Stimulated activated CD4-positive, alpha-beta T cell treated with anti-CD3 and anti-CD28 coated beads, Interleukin-12 subunit alpha, Interleukin-12 subunit beta, amount 100 ng/mL, for 48 hours (primary cell): ENCODE measurements at places on chromosomes 5 and 9.

DNA sequence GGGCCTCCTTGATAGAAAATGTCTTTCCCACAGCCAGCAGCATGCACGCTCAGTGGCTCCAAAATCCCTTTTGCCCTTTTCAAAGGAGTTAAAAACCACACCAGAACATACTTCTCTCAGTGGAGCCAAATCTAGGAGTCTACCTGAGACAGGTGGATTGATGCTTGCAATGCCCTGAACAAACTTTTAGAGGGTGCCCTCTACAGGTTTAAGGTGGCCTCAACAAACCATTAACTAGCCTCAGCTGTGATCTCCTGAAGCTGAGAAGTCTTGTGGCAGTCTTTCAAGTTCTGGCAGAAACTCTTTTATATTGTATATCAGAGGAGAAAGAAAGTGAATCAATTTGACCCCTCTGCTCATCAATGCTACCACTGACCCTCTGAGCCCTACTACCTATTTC is 125.4 kb downstream of the MED27 start:
- DNase-seq = no peak

GRCh38 chr5:14748180-14748900 is 83.8 kb downstream of the OTULIN start:
- no peak for DNase-seq

DNA sequence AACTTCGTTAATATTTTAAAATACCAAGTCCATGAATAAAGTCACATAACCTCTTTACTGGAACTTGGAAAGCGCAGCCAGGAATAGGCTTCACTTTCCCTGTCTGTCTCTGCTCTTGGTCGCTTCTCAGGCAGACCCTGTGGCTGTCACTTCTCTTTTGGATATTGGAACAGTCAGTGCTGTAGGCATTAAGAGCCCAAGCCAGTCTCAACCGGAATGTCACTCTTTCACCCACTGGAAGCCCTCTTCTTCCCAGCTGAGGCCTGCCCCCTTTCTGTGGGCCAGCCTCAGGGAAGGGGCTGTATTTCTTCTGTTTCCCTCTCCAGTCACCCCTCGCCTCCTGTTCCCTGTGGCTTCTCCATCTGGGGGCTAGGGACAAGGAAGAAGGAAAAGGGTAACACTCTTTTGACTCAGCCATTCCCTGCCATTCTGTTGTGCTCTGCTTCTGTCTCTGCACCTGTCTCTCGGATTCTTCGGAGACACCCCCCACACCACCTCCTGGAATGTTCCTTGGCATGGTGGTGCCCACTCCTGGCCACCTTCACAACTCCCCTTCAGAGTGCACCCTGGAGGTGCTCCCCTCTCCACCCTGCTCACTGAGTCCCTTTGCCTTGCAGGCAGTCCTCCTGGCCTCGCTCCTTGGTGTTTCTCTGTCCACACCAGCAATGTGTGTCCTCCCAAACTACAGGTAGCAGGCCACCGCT is 103.4 kb downstream of the TRIO start:
- no peak for DNase-seq

DNA sequence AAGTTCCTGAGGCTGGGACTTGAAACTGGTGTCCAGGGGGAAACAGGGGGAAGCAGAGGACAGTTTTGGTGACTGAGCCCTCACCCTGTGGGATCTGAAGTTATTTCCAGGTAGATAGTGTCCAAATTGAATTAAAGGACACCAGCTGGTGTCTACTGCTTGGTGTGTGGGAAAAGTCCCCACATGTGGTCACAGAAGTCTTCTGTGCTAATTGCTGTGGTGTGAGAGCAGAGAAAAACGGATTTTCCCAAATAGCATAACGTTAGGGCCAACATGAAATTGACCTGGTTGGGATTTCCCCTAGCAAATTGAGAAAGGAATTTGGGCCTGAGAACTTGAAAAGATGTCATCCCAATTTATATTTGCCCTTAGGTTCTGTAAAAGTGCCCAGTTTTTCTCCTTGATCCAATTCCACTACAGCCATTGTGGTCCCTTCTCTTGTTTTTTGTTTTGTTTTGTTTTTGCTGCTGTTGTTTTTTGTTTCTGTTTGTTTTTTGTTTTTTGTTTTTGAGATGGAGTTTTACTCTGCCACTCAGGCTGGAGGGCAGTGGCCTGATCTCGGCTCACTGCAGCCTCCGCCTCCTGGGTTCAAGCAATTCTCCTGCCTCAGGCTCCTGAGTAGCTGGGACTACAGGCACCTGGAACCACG is 5.6 kb upstream of the STARD4 start:
- DNase-seq = no peak

DNA sequence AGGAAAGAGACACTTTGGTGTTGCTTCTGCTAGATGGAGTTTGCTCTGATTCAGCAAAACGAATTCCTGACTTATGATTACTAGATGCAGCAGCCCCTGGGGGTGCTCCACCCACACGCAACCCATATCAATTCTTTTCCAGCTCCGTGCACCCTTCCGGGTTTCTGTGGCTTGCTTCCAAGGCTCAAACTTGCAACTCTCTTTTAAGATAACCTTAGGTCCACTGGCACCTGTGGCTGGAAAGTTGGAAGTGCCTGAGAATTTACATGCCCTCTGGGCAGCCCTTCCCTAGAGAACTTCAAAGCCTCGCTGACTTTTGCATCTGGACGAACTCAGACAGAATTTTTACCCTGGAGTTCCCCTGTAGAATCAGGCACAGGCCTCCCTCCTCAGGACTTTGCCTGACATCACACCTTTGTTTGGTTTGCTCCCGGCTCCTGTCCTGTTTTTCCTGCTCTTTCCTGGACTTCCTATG is 224.9 kb downstream of the SNX18 start:
- no peak for DNase-seq

DNA sequence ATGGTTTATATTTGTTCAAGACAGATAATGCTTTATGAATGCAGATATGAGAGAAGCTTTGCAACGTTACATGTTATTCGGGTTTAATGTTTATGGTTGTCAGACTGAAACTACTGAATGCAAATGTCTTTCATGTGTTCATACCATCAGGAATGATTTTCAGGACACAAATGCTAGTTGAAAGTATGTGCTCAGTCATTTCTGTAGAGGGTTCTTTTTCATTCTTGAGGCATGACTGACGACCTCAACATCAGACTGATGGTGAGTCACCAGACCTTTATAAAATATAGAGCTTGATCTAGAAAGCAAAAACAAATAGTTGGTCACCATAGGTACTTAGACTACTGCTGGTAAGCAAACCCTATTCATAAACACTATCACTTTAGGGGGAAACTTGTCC is 287.3 kb upstream of the NUDT12 start:
- DNase-seq = no peak

DNA sequence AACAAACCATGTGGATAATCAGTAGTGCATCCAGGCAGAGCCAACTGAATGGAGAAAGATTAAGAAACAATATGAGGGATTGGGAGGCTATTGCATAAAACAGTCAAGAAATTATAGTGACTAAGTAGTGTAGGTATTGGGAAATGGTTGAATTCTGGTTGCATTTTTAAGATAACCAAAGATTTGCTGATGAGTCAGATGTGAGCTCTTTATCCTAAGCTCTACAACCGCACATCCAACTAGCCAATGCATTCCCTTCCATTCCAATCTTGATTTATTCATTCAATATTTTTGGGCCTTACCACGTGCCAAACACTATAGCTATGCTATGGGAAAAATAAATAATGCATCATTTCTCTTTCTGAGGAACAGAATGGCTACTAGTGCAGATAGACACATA is 524.5 kb upstream of the RGMB start:
- DNase-seq = no peak

GRCh38 chr9:4686112-4686511 is 6.7 kb downstream of the CDC37L1 start:
- no peak for DNase-seq

- DNase-seq = no peak
Observed at GRCh38 chr9:119667163-119667562, 297.9 kb upstream of the BRINP1 start.

- DNase-seq = no peak
Observed at GRCh38 chr5:318341-318897, 3.1 kb upstream of the AHRR start.

DNA sequence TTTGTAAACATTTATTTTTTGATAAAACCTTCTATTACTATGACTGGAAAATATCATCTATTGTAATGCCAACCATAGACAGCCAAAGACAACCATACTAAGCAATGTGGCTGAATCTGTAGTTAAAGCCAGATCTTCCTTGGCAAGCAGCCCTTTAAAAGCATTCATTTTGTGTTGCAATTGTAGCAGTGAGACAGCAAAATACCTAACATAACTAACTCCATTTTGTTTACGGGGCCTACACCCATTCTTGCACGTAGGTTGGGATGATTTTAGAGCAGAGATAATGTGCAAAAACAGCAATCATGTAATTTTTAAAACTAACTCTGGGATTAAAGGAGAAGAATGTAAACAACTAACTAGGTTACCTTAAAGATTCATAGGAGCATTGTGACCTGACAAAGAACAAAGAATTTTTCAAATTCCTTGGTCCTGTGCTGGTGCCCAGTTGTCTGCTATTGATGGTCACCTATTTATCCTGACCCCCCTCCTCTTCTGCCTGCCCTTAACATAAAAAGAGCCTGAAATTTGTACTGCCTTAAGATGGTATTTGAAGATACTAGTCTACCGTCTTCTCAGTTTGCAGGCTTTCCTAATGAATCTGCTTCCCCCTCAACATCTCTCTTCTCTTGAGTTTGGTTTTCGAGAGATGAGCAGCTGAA is 10.6 kb downstream of the IFNA1 start:
- no peak for DNase-seq

DNA sequence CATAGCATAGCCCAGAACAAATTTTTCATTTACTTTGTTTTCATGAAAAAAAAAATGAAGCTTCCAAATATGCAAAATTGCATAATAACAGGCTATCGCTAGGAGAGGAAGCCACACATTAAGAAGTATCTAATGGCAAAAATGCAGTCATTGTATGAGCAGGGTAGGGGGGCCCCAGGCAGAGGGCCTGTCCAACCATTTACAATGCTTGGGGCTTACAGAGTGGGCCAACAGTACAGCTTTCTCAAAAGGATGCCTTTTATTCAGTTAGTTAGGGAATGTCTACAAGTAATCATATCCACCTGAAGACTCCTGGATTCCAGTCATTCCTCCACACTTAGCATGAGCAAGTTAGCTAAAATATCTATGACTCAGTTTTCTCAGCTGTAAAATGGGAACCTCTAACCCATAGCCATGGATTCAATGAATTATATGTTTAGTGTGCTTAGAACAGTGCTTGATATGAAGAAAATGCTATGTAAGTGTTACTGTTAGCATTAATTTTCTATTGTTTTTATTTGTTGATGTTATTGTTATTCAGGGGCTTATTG is 117.7 kb downstream of the GAS1 start:
- DNase-seq = no peak

DNA sequence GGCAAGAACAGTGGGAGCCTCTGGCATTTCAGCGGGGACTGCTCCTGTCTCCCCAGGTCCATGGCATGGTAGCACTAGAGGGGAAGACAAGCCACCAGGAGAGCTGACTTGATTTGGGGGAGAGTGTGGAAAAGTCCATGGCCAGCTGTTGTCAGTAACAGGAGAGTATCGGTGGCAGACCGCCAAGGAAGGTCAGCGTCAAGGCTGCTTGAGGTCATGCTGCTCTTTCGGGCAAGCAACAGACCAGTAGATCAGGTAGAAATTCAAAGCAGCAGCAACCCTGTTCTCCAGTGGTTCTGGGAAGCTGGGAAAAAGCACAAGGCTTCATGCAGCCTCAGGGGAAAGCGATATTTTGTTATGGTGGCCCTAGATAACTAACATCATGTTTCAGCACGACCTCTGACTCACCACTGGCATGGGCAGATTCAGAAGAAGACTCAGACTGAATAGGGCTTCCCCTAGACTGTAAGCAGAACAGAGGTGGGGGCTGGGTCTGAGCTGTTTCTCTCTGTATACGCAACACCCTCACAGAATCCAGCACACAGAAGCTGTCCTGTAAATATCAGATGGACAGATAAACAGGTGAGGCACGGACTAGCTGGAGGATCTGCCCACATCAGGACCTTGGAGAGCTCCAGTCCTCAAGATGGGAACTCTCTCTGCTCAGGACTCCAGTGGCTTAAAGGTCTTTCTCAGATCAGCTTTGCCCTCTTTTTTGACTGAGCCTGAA is 35.2 kb upstream of the PLEKHG4B start:
- no peak for DNase-seq

GRCh38 chr5:83124593-83124992 is 47.2 kb downstream of the XRCC4 start:
- DNase-seq = no peak

- no peak for DNase-seq
Observed at GRCh38 chr5:135535820-135536801, at the start of gene NEUROG1. Gene NEUROG1, minus strand, starts transcription at chr5:135535964. Its CDS starts 274 bp downstream, at chr5:135535690.

GRCh38 chr9:81693671-81694378 is 4.5 kb upstream of the TLE1 start:
- DNase-seq = no peak

DNA sequence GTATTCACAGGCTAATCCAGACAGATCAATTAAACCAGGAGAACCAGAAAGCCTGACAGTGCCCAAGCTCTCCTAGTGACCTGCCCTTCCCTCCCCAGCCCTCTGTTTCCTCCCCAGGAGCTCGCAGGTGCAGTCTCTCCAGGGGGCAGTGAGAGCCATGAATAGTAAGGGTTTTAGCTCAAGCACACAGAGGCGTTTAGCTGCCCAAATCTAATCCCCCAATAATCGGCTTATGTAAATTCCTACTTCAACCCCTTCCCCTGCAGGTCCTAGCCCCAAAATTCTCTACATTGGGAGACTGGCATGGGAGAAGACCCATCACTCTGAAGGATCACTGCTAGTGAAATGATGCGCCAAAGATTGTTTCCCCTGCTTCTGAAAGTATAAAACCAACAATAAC is 10.5 kb upstream of the TAL2 start:
- DNase-seq = no peak

DNA sequence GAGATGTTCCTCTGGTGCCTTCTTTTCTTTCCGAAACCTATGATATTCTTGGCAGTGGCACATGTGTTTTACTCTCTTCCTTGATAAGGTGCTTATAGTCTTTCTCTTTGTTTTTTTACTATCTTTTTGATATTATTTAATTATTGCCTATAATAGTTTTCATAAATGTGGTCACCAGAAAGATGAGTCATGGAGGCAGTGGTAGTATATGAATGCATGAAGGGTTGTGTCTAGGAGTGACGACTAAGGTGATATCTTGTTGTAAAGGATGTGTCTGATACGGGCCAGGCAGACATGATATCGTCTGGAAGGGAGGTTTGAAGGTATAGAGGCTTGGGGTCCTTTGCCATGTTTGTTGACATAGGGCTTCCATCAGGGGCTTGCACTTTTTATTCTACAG is 36.8 kb downstream of the SLC44A1 start:
- no peak for DNase-seq
